Midbrain (tissue), 1 donor: ENCODE measurements at places on chromosomes 2 and 18.

GRCh38 chr2:145136702-145137101 is 616.8 kb upstream of the ZEB2 start:
- DNase-seq, result no peak

DNA sequence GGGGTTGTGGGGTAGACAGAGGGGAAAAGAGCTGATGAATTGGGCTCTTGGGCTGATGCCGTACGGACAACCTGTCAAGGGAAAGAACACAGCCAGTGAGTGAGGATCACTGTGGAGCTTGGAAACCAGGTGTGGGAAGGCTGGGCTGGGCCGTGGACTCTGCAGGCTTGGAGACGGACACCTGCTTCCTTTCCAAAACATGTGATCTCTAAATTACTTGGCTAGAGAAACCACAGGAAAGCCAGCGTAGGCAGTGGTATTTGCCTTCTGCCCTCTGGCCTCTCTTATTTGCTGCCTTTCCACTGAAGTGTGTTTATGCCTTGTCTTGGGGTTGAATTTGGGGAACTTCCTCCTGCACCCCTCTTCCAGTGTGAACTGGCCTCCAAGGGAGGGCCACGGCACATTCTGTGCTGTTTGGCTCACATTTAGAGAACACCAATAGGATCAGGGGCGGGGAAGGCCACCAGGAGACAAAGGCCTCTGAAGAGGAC is 267.7 kb downstream of the PRKCE start:
- no peak for DNase-seq

GRCh38 chr2:160429248-160430000 is 64.2 kb downstream of the RBMS1 start:
- peak; percentile 72 for DNase-seq

- DNase-seq, result no peak
These were observed 269.6 kb upstream of the SIX3 start for GRCh38 chr2:44671916-44672315.

DNA sequence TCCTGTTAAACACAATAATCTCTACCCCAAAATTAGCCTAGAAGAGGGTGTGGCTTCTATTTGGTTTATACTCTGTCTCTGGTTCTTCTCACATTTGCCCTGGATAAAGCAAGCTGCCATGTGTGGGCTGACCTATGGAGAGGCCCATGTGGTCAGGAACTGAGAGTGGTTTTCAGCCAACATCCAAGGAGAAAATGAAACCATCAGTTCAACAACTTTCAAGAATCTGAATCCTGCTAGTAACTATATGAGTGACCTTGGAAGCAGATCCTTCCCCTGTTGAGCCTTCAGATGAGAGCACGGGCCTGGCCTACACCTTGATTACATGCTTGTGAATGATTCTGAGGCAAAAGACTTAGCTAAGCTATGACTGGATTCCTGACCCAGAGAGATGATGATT is 11.5 kb upstream of the TRIB2 start:
- no peak for DNase-seq

- no peak for DNase-seq
These were observed 33.9 kb downstream of the TMEM18 start for GRCh38 chr2:643334-643733.

- DNase-seq, result no peak
These were observed 888 bp upstream of the TWSG1 start for GRCh38 chr18:9333441-9334328.

DNA sequence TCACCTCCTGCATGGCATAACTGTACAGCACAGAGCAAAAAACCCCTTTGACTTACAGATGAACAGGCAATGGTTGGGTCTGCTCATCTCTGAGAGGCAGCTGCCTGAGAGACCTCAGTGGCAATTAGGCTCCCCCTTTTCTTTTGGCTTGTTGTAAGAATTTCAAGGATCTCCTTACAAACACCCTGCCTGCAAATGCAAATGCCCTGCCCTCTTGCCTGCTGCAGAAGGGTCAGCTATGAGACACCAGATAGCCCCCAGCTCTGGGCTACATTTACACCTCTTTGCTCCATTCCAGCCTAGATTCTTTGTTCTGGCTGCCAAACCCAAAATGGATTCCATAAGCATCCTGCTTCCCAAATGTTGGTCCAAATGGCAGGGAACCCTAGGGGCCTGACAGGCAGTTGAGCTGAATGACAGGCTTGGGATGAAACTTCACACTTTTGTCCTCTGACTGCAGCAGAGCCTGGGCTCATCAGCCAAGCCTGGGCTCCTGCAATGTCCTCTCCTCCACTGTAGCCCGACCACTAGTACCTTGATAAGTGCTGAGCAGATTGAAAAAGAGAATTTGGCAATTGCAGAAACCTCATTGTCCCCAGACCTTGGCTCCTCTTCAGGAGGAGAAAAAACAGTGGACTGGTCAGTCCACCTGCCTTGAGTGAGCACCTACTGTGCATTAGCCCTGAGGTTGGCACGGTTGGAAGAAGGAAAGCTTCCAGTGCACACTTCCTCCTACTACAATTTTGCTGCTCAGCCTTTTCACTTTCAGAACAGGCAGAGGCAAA is 678.3 kb downstream of the BCL11A start:
- DNase-seq, result no peak

DNA sequence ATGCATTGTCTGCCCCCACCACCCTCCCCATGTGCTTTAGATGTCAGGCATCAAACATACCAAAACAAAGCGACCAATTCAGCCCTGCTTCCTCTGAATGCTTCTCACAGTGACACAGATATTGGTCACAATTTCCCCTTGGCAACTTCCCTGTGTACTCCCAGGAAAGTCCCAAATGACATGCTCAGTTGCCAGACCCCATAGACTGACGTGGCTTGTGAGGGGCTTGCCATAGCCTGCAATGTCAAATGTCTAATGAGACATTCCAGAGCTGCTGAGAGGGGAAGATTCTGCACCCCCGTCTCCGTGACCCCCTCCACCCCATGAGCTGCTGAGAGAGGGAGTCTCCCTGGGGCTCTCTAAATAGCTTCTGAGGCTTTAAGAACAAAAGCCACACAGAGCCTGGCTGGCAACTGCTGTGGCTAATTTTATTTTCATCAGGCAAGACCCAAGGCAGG is 47.3 kb downstream of the RFTN2 start:
- DNase-seq, result peak; percentile 83

DNA sequence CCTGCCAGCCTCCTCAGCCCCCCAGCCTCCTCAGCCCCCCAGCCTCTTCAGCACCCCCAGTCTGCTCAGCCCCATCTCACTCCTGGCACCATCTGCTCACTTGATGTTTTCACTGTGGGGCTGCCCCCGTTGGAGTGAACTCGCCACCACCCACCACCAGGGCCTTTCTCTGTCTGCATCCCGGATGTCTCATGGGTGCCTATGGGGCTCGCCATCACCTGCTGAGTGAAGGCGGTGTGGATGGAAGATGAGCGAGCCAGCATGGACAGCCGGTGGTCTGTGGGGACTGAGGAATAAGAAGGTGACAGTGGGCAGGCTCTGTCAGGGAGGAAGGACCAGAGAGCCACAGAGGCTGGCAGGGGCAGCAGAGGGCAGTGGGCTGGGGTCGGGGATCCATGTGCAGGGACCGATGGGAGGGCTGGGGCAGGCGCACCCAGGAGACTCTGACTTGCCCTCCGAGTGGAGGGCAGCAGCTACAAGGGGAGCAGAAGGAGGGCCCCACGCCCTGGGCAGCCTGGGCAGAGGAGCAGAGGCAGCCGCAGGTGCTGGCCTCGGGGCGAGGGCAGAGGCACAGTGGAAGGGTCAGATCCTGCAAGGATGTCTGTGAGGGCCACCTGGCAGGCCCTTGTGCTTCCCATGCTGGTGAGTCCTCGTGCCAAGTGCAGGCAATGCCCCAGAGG is 74.7 kb upstream of the ODC1 start:
- no peak for DNase-seq

GRCh38 chr2:26975102-26975501 is 4.7 kb downstream of the MAPRE3 start:
- DNase-seq, result no peak

DNA sequence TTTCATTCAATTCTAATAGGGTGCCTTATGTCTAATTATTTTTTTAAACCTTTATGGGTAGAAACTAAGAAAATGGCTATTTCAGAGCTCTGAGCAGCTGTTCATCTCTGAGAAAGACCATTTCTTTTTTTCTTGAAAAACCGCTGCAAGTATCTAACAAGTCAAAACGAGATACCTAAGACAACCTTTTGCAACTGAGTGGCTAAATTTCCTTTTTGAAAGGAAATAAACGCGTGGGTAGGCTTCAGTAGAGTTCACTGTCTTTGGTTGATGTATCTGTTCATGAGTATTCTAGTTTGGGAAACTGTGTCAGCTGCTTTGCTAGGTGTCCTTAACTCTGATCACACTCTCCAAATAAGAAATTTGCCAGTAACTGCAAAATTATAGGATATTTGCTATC is 104.3 kb upstream of the LINC00305 start:
- no peak for DNase-seq

- DNase-seq, result no peak
These were observed 556.7 kb downstream of the FBXO15 start for GRCh38 chr18:73590950-73591349.
